ENCODE measurements at places on chromosomes 5 and 9.

DNA sequence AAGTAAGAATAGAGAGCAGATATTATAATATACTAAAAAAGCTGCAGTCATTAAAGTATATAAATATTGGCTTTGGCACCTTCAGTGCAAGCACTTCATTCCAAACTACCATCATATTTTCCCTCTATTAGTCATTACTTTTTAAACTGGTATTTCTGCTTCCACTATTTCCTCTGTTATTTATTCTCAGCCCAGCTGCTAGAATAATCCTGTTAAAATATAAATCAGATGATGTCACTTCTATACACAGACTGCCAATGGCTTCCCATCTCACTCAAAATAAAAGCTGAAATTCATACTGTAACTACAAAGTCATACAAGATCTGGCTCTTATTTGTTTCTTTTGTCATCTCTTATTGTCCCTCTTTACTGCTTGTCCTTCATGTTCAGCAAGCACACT is 432.9 kb downstream of the TLE4 start:
- DNase-seq: no peak

DNA sequence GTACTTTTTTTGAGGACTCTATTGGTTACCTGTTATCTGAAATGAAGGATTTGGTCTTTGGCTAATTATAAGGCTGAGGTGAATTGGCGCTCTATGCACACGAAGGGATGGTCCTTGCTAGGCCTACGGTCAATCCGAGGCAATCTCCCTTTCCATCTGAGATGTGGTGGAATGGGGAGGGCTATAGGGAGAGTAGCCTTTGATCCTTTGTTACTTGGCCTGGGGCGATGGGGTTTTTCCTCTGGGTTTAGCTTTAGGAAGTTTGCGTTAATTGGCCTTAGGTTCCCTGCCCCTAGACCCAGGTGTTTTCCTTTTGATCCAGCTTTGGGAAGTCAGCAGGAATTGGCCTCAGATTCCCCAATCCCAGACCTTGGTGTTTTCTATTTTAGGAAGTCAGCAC is 102.1 kb upstream of the C9orf72 start:
- DNase-seq: no peak

GRCh38 chr9:103410059-103410458 is 414.9 kb downstream of the CYLC2 start:
- DNase-seq: no peak

- no peak for DNase-seq
These were observed 348.3 kb downstream of the ISL1 start for GRCh38 chr5:51731421-51732029.

GRCh38 chr5:149015561-149015960 is 47.3 kb downstream of the SH3TC2 start:
- no peak for DNase-seq

DNA sequence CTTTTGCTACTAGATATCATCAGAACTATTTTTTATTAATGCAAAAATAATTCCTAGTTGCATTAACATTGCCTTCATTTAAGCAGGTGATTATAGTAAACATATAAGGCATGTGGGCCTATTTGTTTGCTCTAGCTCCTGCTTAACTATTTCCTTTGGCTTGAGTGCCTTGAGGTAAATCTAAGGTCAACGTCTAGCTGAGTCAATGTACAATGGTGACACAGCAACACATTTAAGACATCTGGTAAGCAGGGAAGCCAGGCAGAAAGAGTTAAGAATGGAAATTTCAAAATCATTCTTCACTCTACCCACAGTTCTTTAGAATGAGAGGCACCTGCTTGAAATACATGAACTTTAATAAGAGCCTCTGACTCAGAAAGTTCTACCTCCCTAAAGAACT is 111.9 kb upstream of the FST start:
- no peak for DNase-seq

Measured in GDM1 (cell line).